ENCODE measurements at places on chromosomes 2 and 18.

GRCh38 chr2:9179572-9180201 is 26.9 kb upstream of the ASAP2 start:
- DNase-seq = peak; percentile 99

GRCh38 chr2:72673279-72673678 is 152.6 kb downstream of the EXOC6B start:
- DNase-seq = no peak

DNA sequence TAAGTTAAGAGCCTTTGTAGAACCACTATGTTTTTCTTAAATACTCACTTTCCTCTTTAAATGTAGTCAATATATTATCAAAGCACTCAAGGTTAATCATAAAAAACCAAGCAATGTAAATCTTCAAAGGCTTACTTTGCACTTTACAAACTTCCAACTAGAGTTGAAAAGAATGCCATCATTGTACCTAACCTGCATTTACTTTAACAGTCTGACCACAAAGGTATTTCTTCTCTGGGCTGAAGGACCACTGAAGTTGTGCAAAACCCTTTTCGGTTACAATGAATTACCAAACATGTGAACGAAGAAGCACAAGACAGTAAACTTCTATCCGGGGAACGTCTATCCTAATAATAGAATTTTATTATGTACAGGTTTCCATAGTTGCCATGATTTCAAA is 3.0 kb downstream of the HNRNPLL start:
- DNase-seq = no peak

DNA sequence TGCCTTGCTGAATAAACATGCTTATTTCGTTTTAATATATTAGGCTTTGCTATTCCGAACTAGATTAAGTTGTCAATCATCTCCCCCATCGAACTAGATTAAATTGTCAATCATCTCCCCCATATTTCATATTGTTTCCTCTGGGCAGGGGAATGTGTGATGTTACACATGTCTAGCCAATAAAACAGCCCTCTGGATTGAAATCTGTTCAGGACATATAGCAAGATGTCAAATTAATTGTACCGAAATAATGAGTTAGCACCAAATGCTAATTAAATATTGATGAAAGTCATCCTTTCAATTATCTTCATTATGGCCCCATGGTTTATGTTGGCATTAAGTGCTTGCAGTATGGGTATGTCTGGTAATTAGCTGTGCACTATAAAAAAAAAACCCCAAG is 135.5 kb downstream of the SPOPL start:
- DNase-seq = no peak

DNA sequence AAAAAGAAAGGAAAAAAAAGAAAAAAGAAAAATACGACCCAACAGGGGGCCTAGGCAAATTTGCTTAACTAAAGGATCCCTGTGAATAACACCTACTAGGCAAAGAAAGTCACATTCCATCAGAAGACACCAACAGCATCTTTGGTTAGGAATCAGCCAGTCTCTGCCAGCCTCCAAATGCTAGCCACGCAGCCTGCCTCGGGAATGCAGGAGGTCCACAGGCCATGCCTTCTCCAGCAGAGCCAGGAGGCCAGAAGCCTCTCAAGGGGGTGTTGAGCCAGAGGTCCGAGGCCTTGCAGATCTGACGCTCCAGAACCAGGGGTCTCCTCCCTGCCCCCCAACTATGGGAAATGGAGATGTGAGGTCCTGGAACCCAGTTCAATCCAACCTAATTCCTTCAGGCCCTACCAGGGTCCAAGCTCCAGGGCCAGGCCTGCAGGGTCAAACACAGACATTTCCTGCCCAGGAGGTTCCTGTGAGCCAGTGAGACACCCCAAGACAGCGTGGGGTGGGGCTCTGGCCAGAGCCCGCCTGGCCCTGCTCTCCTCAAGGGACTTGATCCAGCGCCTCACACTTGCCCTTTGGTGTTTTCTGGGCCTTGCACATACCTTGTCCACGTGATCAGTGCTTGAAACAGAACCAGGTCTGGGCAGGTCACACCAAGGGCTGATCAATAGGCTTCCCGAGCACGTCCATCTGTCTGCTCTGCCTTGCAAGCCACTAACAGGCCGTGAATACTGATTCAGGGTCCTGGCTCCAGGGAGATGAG is 289.6 kb upstream of the ID2 start:
- no peak for DNase-seq

GRCh38 chr2:65130664-65131175 is 814 bp upstream of the RAB1A start:
- DNase-seq = peak; percentile 63

DNA sequence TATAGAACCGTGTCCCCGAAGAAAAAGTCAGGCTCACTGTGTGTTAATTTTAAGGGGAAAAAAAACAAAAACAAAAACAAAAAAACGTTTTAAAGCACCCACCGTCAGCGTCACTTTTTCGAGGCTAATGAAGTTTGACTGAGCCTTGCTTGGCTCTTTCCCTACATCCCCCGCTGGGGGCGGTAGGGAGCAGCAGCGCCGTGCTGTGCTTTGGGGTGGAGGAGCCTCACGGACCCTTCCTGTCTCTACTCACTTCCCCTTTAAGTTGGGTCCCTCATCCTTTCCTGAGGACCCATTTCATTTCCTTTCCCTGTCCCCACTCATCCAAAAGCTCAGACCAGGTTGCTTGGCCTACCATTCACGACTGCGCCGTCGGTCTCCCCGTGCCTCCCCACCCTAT is 82.8 kb upstream of the RPL31 start:
- DNase-seq = no peak

- DNase-seq = no peak
Observed at GRCh38 chr2:223626716-223627115, 24.6 kb upstream of the SCG2 start.

- peak; percentile 41 for DNase-seq
Observed at GRCh38 chr2:173750353-173750801, 214.8 kb downstream of the SP3 start.

GRCh38 chr2:74297391-74297790 is 45.8 kb downstream of the SLC4A5 start:
- no peak for DNase-seq

- no peak for DNase-seq
Observed at GRCh38 chr18:8959551-8960135, 142.9 kb upstream of the NDUFV2 start.

GRCh38 chr18:58580623-58581022 is 48.3 kb downstream of the ALPK2 start:
- peak; percentile 53 for DNase-seq

DNA sequence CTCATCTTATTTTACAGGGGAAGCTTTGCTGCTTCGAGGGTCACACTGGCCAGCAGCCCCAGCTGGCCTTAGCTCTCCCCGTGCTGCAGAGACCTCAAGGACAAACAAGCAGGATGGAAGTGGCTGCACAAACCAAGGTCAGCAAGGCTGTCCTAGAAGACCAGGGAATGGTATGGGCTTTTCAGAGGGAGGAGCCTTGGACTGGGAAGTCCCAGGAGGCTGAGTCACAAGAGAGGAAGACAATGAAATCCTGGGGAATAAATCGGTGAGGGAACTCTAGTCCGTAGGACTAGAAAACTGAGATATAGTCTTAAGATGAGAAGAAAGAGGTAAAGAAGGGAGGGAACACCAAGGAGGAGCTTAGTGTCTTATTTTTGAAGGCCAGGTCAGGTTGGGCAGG is 15.7 kb downstream of the CREG2 start:
- DNase-seq = no peak

GRCh38 chr2:144516981-144517865 is 2.7 kb downstream of the ZEB2 start:
- DNase-seq = peak; percentile 93

DNA sequence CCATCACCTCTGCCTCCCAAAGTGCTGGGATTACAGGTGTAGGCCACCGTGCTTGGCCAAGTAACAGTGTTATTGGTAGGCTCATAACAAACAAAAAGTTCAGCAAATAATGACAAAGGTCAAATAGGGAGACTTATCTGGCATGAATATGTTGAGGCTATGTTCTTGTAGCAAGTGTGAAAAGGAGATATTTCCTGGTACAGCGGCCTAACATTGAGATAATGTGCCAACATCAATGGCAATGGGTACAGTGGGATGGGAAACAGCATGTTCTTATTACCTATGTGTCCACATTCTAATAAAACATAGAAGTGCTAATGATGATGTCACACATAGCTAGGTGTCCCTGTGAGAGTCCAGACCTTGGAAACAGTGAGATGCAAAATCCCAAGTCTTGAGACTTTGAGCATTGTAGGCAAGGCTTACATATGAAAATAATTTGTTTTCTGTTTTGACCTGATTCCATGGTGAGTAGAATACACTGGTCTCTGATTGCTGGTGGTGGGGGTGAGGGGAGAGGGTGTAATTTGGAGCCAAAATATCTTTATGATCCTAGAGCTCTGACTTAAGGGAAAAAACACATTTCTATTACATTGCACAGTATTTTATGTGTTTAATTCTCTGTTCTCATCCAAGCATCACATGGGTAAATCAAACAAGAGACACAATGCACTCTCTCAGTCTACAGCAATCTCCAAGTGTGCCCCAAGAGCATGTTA is 33.1 kb upstream of the PMAIP1 start:
- DNase-seq = no peak

GRCh38 chr2:18784245-18784644 is 194.9 kb upstream of the NT5C1B start:
- DNase-seq = no peak

DNA sequence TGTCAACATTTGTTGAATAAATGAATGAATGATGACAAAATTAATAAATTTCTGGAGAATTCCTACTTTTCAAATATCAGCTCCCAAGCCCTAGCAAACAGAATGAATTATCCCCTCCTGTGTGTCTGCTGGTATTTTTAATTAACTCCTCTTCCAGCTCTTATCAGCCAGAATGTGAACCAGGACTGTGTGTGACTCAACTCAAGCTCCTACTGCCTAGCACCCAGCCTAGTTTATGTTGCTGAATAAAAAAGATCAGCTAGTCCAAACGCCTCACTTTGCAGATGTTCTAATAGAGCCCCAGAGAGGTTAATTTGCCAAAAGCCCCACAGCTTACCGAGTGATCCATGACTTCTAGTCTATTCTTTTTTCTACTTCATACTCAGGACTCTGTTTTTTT is 50.3 kb downstream of the RABL2A start:
- DNase-seq = no peak

GRCh38 chr2:71224457-71224856 is 2.4 kb downstream of the PAIP2B start:
- no peak for DNase-seq

- no peak for DNase-seq
Observed at GRCh38 chr2:70356941-70357683, 55.2 kb upstream of the FAM136A start.

All from fibroblast of the aortic adventitia (primary cell).